ENCODE measurements at places on chromosomes 1 and 21.

GRCh38 chr1:246528933-246529731 is 22.1 kb upstream of the SMYD3 start:
- no peak for DNase-seq

DNA sequence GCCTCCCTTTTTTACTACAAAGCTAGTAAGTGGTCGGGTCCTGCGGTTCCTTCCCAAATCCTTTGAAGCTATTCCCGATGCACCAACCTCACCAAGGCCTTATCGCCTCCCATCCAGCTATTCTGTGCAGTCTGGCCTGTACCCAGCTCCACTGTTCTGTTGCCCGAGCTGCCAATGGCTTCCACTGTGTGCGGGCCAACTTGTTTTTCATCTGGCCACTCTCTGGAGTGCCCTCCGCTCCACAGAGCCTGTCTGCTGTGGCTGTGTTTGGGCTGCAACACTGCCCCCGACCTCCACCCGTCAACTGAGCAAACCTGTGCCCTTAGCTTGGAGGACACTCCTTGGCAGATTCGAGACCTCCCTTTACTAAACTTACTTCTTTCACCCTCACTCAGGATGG is 125.0 kb downstream of the KIAA0319L start:
- DNase-seq = no peak

DNA sequence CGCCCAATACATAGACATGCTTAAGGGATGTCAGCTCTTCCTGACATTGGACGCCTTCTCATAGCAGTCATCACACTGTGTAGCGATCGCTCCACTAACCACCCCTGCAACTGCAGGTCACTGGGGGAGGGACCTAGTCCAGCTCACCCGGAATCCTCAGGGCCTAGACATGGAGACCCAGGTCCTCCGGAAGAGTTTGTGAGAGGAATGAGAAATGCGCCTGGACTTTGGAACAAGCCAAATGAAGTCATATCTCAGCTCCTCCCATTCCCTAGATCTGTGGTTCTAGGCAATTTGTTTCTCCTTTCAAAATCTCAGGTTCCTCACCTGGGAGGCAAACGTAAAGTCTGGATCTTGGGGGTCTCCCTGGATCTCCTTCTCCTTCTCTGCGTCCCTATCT is 253.3 kb downstream of the KAZN start:
- no peak for DNase-seq

DNA sequence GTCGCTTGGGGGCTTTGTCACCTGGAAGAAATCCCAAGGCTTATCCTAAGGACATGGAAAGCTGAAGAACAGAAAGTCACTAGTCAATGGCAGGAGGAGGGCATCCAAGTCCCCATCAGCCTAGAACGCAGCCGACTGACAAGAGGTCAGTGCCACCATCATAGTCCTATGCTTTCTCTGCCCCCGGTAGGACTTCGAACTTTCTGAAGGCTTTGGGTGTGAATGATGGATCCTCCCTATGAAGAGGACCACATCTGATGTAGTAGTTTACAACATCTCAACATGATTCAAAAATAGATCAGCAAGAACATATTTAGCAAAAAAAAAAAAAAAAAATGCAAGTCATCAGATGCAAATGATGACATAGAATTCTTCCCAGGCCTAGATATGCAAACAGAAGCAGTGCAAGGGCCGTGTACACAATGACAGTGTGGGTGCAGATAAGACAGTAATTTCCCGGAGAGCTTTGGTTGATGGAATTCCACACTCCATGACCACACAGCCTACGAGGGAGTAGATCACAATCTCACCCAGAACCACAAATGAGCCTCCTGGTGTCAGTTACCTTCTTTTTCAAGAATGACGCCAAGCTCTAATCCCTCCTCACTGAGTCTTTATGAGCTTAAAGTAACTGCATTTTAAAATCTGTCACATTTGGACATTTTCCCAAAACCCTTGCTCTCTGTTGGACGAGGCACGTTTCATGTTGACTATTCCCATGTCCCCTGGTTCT is 88.2 kb downstream of the PSMG1 start:
- DNase-seq = no peak

DNA sequence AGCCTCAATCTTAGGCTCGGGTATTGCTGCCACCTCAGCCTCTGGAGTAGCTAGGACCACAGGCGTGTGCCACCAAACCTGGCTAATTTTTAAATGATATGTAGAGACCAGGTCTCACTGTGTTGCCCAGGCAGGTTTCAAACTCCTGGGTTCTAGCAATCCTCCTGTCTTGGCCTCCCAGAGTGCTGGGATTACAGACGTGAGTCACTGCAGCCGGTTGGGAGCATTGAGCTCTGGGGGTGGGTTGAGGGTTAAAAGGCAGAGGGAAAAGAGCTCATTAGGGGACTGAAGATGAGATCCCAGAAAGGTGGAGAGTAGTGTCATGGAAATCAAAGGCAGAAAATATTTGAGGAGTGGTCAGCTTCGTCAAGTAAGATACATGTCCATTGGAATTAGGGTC is 7.1 kb downstream of the RAD54L start:
- no peak for DNase-seq

- DNase-seq = peak; percentile 48
Observed at GRCh38 chr1:228344631-228345072, 62.0 kb downstream of the TRIM11 start.

- no peak for DNase-seq
Observed at GRCh38 chr1:93656491-93656890, 25.1 kb downstream of the BCAR3 start.

DNA sequence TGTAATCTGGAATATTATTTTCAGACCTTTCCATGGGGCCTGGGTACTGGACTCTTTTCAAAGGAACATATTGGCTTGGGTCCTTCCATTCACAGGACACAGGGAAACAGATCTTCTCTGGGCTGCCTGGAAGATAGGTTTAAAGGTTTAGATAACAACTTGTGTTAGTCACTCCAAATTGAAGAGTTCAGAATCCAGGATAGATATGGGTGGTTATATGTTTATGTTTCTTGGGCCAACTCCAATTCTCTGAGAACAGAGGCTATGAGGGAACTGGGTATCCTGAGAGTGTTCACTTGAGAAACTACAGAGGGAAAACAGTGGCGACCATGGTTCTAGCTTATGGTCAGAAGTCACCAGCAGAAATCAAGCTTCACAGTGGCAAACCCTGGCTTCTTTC is 8.7 kb upstream of the PIGM start:
- DNase-seq = no peak

DNA sequence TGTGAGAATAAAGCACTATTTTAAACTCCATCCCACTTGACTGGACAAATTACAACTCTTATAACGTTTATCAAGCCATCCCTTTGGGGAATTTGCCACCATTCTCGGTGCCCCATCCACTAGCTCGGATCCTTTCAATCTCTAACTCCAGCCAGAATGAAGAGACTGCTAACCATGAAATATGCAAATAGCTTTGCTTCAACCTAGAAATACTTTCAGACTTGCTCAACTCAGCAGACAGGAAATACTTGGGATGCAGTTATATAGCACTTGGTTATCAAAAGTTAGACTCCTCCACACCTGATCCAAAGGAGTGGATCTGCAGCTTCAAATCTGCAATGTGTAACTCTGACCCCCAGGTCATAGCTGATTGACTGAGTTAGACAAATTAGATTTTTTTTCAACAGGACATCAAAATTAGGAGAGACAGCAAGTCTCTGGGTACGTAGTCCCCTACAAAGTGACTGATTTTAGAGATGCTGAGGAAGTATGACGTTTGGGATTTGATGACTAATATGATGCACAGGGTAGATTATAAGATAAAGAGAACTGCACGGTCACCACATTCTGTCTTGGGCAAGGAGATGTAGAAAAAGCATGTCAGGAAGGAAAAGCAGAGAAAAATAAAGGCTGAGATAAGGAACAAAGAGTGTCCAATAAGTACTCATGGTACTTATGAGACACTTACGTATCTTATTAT is 496.0 kb downstream of the AGBL4 start:
- DNase-seq = no peak

DNA sequence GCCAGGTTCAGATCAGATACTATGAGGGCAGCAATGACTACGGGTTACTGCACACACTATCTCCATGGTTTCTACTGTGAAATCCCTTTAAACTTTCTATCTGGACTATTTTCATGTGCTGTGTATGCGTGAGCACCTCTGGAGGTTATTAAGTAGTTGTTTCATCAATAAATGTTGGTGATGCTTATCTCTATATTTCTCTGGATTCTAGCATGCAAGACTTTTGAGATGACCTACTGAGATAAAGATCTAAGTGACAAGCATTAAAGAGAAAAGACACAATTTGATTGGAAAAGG is 194.0 kb downstream of the NRIP1 start:
- DNase-seq = no peak

DNA sequence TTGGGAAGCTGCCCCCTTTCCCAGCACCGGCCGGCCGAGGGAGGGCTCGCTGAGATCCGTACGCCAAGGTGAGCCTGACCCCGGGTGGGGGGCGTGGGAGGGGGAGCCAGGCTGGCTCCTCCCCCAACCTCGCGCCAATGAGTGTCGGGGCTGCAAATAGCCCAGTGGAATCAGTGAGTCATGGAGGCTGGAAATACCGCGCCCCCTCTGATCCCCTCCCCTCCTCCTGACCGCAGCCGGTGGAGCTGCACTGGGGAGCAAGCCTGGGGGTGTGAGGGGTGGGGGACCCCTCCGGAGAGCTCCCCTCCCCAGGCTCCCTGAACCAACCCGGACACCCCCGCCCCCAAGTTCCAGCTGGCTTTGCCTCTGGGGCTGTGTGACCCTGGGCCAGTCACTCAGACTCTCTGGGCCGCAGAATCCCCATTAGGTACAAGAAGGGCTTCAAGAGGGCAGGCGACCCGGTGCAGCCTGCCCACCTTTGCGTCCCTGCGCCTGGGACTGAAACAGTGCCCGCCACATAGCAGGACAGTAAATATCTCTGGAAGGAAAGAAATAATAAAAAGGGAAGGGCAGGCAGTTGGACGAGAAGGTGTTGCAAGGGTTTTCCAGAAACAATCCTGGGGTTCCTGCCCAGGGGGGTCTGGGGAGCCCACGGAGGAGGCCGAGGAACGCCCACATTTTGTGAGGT is 4.5 kb downstream of the HSPB7 start:
- DNase-seq = peak; percentile 34

GRCh38 chr1:154857441-154858215 is 12.5 kb downstream of the KCNN3 start:
- no peak for DNase-seq

DNA sequence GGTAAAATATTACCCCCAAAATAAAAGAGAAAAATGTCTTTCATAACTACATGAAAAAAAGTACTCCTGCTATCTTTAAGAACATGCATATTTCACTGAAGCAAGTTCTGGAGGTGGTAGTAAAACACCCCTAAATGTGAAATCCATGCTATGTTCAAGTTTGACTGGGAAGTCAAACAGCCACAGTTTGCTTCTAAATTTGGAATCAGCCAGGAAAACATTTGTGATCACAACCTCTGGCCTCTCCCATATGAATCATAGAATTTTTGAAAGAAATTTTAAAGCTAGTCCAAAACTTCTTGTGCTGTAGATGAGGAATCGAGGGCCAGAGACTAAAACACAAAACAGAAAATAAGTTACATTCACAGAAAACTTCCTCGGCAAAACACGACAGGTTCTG is 6.6 kb downstream of the SORT1 start:
- DNase-seq = no peak

DNA sequence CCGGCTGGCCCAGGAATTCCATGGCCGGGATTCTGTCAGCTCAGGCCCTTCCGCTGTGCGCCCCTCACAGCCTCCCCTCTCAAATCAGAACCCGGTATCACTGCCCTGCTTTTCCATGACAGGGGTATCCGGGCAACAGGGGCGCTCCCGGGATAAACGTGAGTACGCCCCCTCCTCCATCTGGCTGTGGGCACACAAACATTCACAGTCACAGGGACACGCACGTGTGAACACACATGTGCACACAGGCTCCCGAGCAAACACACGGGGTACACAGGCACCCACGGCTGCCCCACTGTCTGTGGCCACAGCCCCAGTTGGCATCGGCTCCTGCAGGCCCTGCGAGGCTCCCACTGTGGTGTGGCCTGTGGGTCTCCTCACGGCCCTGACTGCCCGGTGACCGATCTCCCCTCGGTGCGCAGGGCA is 16.7 kb downstream of the COL6A1 start:
- no peak for DNase-seq

DNA sequence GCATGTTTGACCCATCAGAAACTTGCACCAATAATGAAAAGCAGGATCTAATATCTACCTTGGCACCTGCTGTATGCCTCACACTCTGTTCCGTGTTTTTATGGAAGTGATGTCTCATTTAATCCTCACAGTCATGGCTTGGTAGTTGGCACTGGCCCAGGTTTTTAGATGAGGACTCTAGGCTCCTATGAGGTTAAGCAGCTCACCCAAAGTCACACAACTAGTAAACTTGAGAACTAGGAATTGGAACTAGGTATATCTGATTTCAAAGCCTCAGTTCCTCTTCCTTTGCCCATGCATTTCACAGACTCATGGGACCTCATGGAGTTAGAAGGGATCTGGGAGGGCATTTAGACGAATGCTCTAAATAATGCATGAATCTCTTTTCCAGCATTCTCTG is 21.3 kb upstream of the TARBP1 start:
- DNase-seq = peak; percentile 73

DNA sequence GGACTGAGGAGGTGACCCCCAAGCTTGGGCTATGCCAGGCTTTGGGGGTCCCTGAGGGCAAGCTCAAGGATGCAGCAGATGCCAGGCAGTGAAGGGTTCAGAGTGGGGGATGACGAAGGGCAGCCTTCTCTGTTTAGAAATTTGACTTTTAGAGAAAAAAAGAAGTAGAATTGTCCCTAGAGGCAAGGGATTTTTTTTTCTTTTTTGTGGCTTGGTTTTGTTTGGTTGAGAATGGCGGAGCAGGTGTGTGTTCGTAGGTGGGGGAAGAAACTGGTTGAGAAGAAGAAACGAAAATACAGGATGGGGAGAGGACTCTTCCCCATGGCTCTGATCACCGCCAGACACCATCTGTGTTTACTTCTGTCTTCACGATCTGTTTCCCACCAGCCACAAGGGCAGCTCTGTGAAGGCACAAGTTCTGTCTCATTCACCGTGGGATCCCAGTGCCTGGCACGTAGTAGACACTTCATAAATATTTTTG is 8.2 kb downstream of the PLA2G5 start:
- DNase-seq = no peak

- DNase-seq = no peak
Observed at GRCh38 chr1:78153092-78153736, 107.4 kb downstream of the GIPC2 start.

- no peak for DNase-seq
Observed at GRCh38 chr1:66341446-66342089, 192.4 kb upstream of the SGIP1 start.

DNA sequence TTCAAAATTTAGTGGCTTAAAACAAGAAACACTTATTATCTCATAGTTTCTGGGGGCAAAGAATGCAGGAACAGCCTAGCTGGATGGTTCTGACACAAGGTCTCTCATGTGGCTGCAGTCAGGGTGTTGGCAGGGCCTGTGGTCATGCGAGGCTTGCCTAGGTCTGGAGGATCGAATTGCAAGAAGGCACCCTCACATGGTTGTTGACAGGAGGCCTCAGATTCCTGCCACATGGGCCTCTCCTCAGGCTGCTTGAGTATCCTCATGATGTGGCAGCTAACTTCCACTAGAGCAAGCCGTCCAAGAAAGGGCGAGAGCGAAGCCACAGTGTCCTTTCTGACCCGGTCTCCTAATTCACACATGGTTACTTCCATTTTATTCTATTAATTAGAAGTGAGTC is 6.2 kb upstream of the NRIP1 start:
- DNase-seq = no peak
